ENCODE measurements at places on chromosomes 12 and 14.

DNA sequence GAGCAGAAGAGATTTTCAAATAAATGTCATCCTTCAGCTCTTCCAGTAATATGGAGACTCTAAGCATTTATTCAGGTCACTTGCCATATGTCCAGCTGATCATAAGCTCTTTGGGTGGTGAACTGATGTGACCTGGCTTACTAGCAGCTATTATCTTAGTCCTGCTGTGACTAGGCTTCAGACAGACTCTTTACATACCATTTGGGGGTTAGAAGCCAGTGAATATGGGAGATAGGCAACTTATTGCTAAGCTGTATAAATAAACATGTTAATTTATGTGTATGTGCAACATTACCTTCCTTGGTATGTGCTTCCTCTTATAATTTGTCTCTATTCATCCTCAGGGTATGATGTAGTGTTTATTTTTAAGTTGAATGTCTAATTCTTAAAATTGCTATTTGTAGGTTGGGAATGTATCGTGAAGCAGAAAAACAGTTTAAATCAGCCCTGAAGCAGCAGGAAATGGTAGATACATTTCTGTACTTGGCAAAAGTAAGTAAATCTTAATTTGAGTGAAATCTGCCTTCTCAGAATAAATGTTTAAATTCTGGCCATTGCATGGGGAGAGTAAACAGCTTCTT lies 32.4 kb downstream of the TTC8 start:
- no peak for DNase-seq

GRCh38 chr14:68312884-68313610 lies 479.8 kb downstream of the ZFP36L1 start:
- DNase-seq: peak; percentile 56

DNA sequence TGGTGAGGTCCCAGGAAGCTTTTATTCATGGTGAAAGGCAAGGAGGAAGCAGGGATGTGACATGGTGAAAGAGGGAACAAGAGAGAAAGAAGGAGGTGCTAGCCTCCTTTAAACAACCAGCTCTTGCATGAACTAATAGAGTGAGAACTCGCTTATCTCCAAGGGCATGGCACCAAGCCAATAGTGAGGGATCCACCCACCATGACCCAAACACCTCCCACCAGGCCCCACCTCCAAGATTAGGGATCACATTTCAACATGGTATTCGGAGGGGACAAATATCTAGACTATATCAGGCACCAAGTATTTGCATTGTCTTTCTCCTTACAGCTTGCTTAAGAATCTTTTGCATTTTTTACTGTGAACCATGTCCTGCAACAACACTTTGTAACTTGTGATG lies 91.9 kb upstream of the DHRS4 start:
- DNase-seq: no peak

DNA sequence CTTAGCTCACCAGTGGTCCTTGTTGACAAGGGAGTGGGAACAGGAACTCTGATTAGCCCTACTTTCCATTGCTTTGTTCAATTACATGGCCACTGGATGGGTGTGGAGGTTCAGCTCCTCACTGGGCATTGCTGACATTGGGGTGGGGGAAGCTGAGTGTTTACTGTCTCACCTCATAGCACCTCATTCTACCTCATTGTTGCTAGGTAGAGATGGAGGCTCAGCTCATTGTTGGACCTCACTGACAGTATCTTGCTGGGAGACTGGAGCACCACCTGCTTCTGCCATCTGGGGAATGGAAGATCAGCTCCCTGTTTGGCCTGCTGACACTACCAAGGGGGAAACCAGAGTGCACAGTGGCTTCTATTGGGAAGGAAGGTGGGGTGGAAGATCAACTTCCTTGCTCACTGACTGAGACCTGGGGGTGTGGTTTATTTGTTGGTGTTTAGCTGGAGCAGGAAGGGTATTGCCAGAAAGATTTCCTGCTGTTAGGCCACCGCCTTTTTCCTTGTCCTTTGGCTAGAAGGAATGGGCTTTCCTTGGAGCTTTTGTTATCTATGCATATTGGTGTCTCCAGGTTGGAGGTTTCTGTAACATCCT lies 1.3 kb upstream of the OR4E2 start:
- no peak for DNase-seq

- no peak for DNase-seq
These were observed 442.4 kb upstream of the MGAT4C start for GRCh38 chr12:86698641-86698980.
